Spleen (tissue), 13 donors: ENCODE measurements at places on chromosomes 7 and 10. TPM values are rescaled to one million over a fixed set of nuclear protein-coding genes. Genes with fewer than 3 reads are reported as not detected.

Gene SPDYE16
- total RNA-seq, result not detected

Gene UCMA
- not detected for total RNA-seq

Gene AKR1D1
- not detected for total RNA-seq

Gene PPP1R17
- not detected for total RNA-seq

Gene WDR37
- 29.2 TPM for total RNA-seq

Gene ACSM6
- total RNA-seq, result not detected

GRCh38 chr7:873367-874002 lies 2.9 kb upstream of the GET4 start:
- peaks cover 18% of the 10 kb centered on the region for H3K4me1 ChIP-seq
- peak overlapping the region; percentile 66 for H3K27ac ChIP-seq
- no peaks in the 10 kb centered on the region for H3K27me3 ChIP-seq
- peak; percentile 92 for DNase-seq
- peaks cover 16% of the 10 kb centered on the region for H3K36me3 ChIP-seq
- H3K4me3 ChIP-seq, result no peak overlapping the region

- H3K4me3 ChIP-seq, result peak within 1 kb of the TSS; percentile 29
- no peak within 1 kb of the TSS for H3K27ac ChIP-seq
- H3K36me3 ChIP-seq, result no peaks in the 10 kb centered on the region
- H3K27me3 ChIP-seq, result peaks cover 37% of the 10 kb centered on the region
- peaks cover 14% of the 10 kb centered on the region for H3K4me1 ChIP-seq
- peak; percentile 92 for DNase-seq
Observed at GRCh38 chr10:69629897-69630650, at the start of gene FAM241B. TSS of gene FAM241B (plus strand) at chr10:69630247. CDS start at chr10:69631744, 1,497 bp downstream.

- no peaks in the 10 kb centered on the region for H3K27me3 ChIP-seq
- no peak overlapping the region for H3K4me3 ChIP-seq
- no peaks in the 10 kb centered on the region for H3K4me1 ChIP-seq
- no peak overlapping the region for H3K27ac ChIP-seq
- peaks cover 100% of the 10 kb centered on the region for H3K36me3 ChIP-seq
Observed at GRCh38 chr7:75055155-75055554, 18.4 kb downstream of the RCC1L start.

- H3K27me3 ChIP-seq, result no peaks in the 10 kb centered on the region
- no peak overlapping the region for H3K4me3 ChIP-seq
- H3K36me3 ChIP-seq, result no peaks in the 10 kb centered on the region
- H3K27ac ChIP-seq, result peak overlapping the region; percentile 67
- no peak for DNase-seq
Observed at GRCh38 chr10:95327367-95327766, 36.6 kb upstream of the PDLIM1 start.

DNA sequence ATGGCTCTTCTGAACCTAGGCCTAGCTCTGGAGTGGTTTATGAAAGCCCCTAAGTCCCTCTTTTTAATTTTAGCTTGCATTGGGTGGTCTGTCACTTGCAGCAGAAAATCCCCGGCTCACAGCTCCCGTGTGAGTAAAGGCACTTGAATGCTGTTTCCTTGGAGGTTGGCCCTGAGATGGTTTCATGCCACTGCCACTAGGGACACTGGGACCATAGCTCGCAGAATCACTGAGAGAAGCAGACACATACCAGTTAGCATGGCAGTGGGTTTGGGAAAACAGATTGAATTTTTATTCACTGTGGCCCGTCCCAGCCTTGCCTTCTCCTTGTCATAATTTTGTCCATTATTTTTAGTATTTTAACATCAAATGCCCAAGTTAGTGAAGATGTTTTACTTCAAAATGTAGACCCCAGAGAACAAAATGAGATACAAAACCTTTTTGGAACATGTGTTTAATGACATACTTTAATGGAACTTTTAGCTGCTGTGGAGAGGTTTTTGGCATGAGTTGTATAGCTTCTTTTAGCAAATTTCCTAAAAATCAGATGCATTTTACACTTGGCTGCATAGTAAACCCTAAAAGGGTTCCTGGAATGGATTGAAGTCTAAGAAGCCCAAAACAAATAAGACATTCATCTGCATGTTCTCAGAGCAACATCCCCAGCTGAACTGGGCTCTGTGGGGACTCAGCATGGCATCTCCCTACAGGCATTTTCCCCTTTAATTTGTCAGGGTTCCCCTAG lies 259.7 kb upstream of the PITRM1 start:
- no peak overlapping the region for H3K4me3 ChIP-seq
- no peaks in the 10 kb centered on the region for H3K36me3 ChIP-seq
- no peak for DNase-seq
- no peaks in the 10 kb centered on the region for H3K27me3 ChIP-seq
- H3K27ac ChIP-seq, result no peak overlapping the region

- H3K27me3 ChIP-seq, result no peaks in the 10 kb centered on the region
- H3K27ac ChIP-seq, result no peak overlapping the region
- no peak for DNase-seq
- H3K36me3 ChIP-seq, result peaks cover 20% of the 10 kb centered on the region
Observed at GRCh38 chr7:44971902-44972441, 6.8 kb downstream of the MYO1G start.

GRCh38 chr7:130303982-130304381 lies 11.0 kb downstream of the CPA4 start:
- no peaks in the 10 kb centered on the region for H3K27me3 ChIP-seq
- no peak for DNase-seq
- H3K27ac ChIP-seq, result no peak overlapping the region
- no peak overlapping the region for H3K4me3 ChIP-seq

- no peaks in the 10 kb centered on the region for H3K27me3 ChIP-seq
- H3K27ac ChIP-seq, result no peak overlapping the region
- H3K4me3 ChIP-seq, result no peak overlapping the region
- no peak for DNase-seq
- H3K36me3 ChIP-seq, result no peaks in the 10 kb centered on the region
Observed at GRCh38 chr7:74612015-74612829, 45.3 kb upstream of the GTF2I start.

GRCh38 chr7:151351967-151352366 lies 10.4 kb downstream of the NUB1 start:
- no peak for DNase-seq
- peaks cover 34% of the 10 kb centered on the region for H3K4me1 ChIP-seq
- peak overlapping the region; percentile 34 for H3K4me3 ChIP-seq
- no peaks in the 10 kb centered on the region for H3K27me3 ChIP-seq

DNA sequence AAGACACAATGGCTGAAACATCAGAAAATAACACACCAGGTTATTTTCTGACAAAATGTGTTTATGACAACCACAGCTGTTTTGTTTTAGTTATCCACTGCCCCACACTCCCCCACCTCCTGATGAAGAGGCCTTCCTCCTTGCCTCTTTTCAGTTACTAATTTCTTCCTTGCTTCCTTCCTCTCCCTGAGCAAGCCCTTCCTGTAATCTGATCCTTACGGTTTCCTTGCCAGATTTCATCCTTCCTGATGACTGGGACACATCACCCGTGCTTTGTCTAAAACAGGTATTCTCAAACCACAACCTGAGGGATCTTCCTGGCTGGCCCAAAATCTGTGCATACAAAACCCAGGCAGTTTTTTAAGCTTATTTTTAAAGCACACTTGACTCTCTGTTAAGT lies 39.4 kb downstream of the CHST15 start:
- peak overlapping the region; percentile 20 for H3K27ac ChIP-seq
- H3K36me3 ChIP-seq, result no peaks in the 10 kb centered on the region
- no peaks in the 10 kb centered on the region for H3K27me3 ChIP-seq
- H3K4me3 ChIP-seq, result no peak overlapping the region

GRCh38 chr10:60629332-60629731 lies 148.9 kb upstream of the CDK1 start:
- H3K4me1 ChIP-seq, result no peaks in the 10 kb centered on the region
- H3K36me3 ChIP-seq, result no peaks in the 10 kb centered on the region
- no peak overlapping the region for H3K27ac ChIP-seq
- H3K4me3 ChIP-seq, result no peak overlapping the region
- no peaks in the 10 kb centered on the region for H3K27me3 ChIP-seq
- DNase-seq, result no peak

DNA sequence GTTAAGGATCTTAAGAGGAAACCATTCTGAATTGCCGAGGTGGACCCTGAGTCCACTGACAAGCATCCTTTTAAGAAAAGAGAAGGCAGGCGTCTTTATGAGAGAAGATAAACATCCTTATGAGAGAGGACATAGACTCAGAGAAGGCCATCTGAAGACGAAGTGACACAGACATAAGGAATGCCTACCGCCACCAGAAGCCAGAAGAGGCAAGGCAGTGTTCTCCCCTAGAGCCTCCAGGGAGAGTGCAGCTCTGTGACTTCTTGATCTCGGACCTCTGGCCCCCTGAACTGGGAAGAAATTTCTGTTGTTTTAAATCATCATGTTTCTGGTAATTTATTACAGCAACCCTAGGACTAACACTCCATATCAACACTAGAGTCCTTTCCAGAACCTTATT lies 25.2 kb upstream of the ING3 start:
- H3K4me1 ChIP-seq, result no peaks in the 10 kb centered on the region
- H3K4me3 ChIP-seq, result no peak overlapping the region
- H3K27me3 ChIP-seq, result no peaks in the 10 kb centered on the region

DNA sequence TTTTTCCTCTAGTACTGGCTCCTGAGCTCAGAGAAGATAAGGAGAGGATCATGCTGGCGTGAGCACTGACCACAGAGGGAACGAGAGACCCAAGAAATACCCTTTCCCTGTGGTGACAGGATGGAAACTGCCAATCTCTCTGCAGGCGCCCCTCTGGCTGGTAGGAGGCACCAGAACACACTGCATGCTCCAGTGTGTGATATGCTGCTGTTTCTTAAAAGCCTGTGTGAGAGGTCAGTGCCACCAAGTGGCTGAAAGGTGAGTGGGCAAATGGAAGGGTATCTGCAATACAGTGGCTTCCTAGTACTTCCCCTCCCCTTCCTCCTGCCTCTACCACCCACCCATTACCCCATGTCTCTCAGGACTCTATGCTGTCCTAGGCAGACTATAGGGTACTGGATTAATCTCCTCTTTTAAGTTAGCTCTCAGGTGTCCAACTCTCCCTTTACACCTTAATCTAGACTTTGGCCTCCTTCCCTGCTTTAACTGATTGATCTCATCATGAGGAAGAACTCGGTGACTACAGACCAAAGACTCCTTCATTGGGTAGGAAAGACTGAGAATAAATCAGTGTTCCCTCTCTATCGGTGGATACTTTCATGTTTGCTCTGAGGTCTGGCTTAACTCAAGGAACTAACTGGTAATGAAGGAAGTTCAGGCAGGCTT lies 283.6 kb downstream of the ADRA2A start:
- H3K27me3 ChIP-seq, result no peaks in the 10 kb centered on the region
- DNase-seq, result peak; percentile 70
- H3K4me3 ChIP-seq, result no peak overlapping the region
- H3K27ac ChIP-seq, result no peak overlapping the region
- H3K36me3 ChIP-seq, result no peaks in the 10 kb centered on the region

DNA sequence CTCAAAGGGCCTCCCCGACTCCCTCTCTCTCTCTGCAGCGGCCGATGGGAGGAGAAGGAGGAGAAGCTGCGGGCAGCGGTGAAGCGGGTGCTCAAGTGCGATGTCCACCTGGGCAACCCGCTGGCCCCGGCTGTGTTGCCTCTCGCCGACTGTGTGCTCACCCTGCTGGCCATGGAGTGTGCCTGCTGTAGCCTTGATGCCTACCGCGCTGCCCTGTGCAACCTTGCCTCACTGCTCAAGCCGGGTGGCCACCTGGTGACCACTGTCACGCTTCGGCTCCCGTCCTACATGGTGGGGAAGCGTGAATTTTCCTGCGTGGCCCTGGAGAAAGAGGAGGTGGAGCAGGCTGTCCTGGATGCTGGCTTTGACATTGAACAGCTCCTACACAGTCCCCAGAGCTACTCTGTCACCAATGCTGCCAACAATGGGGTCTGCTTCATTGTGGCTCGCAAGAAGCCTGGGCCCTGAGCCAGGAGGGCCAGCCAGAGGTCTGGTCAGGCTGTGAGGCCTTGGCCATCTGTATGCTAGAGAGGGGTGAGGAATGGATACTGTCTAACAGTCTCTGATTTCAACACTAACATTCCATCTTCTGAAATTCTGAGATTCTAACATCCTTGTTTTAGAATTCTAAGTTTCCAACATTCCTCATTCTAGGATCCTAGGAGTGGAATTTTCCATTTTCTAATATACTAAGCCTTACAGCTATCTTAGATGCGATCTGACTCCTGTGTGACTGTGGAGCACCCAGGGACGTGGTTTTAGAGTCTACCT lies 3.6 kb downstream of the INMT start:
- H3K27me3 ChIP-seq, result no peaks in the 10 kb centered on the region
- DNase-seq, result no peak
- H3K4me3 ChIP-seq, result no peak overlapping the region
- no peaks in the 10 kb centered on the region for H3K4me1 ChIP-seq

- no peak overlapping the region for H3K4me3 ChIP-seq
- H3K4me1 ChIP-seq, result peaks cover 13% of the 10 kb centered on the region
- no peaks in the 10 kb centered on the region for H3K36me3 ChIP-seq
- H3K27ac ChIP-seq, result no peak overlapping the region
- DNase-seq, result no peak
Observed at GRCh38 chr10:44312401-44312800, 72.5 kb downstream of the CXCL12 start.

- no peaks in the 10 kb centered on the region for H3K27me3 ChIP-seq
- no peaks in the 10 kb centered on the region for H3K4me1 ChIP-seq
- no peak overlapping the region for H3K27ac ChIP-seq
- H3K36me3 ChIP-seq, result peaks cover 35% of the 10 kb centered on the region
Observed at GRCh38 chr10:49167425-49168170, 20.6 kb downstream of the TMEM273 start.
